ENCODE measurements at places on chromosomes 3 and 15. TPM values are rescaled to one million over a fixed set of nuclear protein-coding genes. Genes with fewer than 3 reads are reported as not detected.

DNA sequence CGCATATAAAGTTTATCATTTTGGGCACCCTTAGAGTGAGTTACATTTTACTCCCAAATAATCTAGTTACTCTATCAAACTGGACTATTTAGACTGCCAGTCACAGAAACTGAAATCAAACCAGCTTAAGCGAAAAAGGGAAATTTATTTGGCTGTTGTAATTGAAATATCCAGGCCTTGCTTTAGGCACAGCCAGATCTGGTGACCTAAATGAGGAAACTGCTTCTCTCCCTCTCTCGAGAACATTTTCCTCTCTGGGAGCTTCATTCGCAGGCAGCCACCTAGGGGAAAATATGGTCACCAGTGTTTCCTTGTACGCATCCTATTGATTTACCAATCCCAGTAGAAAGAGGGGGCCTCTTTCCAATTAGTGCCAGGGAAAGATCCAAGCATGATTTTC lies 175.3 kb upstream of the MITF start:
- DNase-seq, result no peak
- H3K36me3 ChIP-seq, result no peaks in the 10 kb centered on the region
- no peak overlapping the region for H3K4me3 ChIP-seq
- H3K27ac ChIP-seq, result no peak overlapping the region
- no peaks in the 10 kb centered on the region for H3K4me1 ChIP-seq

DNA sequence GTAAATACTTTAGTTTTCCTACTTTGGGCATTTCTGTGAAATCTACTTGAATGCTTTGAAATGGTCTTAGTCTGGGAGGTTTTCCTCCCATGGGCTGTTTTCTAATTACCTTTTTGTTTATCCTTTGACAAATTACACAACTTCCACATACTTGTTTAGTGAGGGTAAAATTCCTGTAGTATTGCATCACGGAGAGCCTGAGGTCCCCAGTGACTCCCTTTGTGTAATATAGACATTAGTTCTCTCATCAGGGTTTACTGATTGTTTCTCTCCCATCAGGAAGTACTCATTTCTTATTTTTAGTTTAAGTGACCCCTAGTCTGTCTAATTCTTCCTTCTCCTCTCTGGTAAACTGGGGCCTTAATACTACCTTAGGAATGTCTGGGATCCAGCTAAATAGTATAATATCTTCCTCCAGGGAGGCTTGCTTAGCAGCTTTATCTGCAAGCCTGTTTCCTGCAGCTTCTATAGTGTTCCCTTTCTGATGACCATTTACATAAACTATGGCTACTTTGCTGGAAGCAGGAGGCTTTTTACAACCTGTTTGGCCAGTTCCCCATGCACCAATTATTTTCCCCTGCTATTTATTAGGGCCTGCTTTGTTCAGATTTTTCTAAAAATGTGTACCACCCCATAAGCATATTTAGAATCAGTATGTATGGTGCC lies 87.2 kb upstream of the XCR1 start:
- no peak for DNase-seq
- peaks cover 2% of the 10 kb centered on the region for H3K4me1 ChIP-seq
- no peak overlapping the region for H3K4me3 ChIP-seq

The FBLN2 gene
- 24.9 TPM for total RNA-seq

The SPATA12 gene
- total RNA-seq, result 0.10 TPM

GRCh38 chr3:23341147-23341838 lies 138.2 kb downstream of the UBE2E2 start:
- no peaks in the 10 kb centered on the region for H3K27me3 ChIP-seq
- H3K4me3 ChIP-seq, result no peak overlapping the region
- H3K27ac ChIP-seq, result no peak overlapping the region
- no peak for DNase-seq
- H3K4me1 ChIP-seq, result peaks cover 18% of the 10 kb centered on the region
